ENCODE measurements at places on chromosomes 5 and 9.

GRCh38 chr9:130356877-130357584 is 87.7 kb upstream of the ASS1 start:
- no peak for DNase-seq

GRCh38 chr5:89309268-89309667 is 426.3 kb upstream of the MEF2C start:
- no peak for DNase-seq

GRCh38 chr9:134472256-134472655 is 146.0 kb downstream of the RXRA start:
- DNase-seq: no peak

- no peak for DNase-seq
Measured at GRCh38 chr9:129549684-129550083, 71.2 kb downstream of the C9orf50 start.

DNA sequence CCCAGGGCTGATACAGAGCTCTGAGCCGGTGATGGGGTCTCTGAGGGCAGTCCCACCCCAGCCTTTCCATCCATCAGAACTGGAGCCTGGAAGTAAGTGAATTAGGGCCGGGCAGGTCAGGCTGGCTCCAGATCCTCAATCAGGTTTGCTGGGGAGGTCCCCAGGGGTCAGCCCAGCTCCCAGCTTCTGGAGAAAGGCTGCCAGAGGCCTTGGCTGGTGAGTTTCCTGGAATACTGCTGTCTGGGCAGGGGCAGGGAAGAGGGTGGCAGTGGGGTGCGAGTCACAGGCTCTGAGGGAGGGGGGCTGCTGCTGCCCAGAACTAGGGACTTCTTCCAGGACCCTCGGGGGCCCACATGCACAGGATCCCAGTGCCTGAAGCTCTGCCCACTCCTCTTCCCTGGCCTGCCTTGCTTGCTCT is 200.6 kb upstream of the MVB12B start:
- no peak for DNase-seq

- no peak for DNase-seq
Measured at GRCh38 chr5:157085930-157086329, 22.9 kb downstream of the HAVCR2 start.

GRCh38 chr5:103741984-103742383 is 179.4 kb upstream of the NUDT12 start:
- DNase-seq: no peak

GRCh38 chr9:126638571-126639132 is 24.9 kb downstream of the LMX1B start:
- DNase-seq: no peak

DNA sequence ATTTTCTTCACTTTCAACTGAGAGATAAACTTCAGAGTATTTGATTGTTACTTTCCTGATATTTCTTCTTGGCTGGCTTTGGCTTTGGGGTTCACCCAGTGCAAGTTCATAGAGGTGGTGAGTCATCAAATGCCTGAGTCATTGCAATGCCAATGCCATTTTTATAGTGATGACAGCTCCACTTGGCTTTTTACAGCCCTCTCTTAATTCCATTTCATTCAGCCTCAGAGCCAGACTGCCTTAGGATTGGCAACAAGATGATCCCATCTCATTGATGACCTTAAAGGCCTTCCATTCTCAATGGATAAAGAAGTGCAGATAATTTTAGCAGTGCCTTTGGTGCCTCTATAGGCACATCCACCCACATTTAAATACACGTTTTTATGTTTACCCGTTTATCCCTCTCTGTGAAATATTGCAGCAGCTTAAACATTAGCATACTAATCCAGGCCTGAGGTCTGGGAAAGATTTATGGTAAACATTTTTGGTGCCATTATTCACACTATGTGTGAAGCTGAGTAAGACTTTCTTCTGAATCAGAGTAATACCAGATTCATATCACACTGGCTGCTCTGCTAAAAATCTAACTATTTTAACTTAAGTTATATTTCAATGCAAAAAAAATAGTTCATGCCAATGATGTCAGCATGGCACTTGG is 88.9 kb upstream of the TYRP1 start:
- DNase-seq: no peak

GRCh38 chr9:136189394-136190236 is 15.3 kb downstream of the LHX3 start:
- DNase-seq: no peak

DNA sequence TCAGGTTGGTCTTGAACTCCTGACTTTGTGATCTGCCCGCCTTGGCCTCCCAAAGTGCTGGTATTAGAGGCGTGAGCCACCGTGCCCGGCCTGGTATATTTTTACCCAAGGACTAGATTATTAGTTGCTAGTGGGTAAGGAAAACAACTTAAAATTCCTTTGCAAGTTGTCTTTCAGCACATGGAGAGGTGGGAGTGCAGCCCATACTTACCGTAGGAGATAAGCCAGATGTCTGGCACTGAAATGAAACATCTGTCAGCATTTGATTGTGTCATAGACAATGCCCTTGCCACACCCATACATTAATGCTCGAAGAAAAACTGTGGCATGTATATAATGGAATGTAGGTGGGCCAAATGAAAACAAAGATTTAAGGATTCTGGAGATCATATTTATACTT is 36.6 kb upstream of the ANKH start:
- DNase-seq: no peak

DNA sequence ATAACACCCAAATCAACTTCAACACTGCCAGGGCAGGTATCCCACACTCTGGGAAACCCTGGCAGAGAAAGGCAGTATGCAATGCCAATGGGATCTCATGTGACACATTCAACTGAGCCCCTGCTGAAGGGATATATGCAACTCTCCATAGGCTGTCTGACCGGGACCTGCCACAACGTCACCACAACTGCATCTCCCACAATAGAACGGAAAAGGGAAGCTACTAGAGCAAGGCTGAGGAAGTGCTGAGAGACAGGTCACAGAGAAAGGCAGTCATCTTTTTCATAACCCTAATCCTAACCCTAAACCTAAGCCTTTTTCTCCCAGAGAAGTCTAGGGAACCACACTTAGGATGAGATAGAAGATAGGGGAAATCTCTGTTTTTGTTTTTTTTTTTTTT is 345.9 kb upstream of the CD180 start:
- no peak for DNase-seq

DNA sequence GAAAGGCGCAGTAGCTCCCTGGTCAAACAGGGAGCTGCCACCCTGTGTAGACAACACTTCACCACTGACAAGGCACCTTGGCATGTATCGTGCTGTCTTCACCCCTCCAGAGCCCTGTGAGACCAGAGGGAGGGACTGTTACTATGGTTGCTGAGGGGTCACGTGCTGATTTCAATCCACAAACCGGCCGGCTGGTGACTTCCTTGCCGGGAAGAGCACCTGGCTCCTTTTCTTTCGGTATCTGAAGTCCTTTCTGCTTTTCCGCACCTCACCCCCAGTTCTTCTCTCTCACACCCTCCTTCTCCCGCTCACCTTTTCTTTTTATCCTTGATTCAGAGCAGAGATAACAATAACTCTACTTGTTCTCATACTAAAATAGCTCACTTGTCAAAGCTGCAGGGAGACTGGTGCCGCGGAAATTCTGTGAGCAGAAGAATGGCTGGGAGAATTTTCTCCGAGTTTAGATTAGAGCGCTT is 327.2 kb downstream of the ZSWIM6 start:
- no peak for DNase-seq

DNA sequence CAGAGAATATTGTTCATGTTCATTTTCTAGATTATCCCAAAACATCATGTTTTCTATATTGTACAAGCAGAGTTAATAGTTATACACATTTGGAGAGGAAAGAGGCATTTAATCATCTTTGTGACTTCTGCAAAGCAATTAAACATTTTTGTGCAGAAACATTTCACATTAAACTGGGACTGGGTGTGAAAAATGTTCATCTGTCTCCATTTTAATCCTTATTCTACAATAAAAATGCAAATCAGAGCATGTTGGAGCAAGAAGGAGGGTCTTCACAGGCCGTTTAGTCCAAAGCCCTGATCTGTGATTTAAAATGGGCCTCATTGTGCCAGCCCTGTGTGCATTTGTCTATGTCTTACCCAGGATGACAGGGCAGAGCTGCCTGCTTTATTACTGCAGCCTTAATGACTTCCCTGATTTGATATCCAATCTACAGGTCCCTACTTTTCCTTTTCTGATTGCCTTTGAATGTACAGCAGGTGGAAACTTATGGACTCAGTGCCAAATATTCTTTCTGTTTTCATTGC is 183.5 kb downstream of the CAVIN4 start:
- DNase-seq: no peak

- DNase-seq: peak; percentile 14
Measured at GRCh38 chr5:54713923-54714581, 196.5 kb downstream of the SNX18 start.

All from AG09309 (cell line).